ENCODE measurements at places on chromosomes 5 and 9. TPM values are rescaled to one million over a fixed set of nuclear protein-coding genes. Genes with fewer than 3 reads are reported as not detected.

TMEM171 gene
- total RNA-seq = 5.5 TPM

ADAMTSL2 gene
- 0.57 TPM for total RNA-seq

SPATA6L gene
- total RNA-seq = 0.43 TPM

CRB2 gene
- under 0.01 TPM for total RNA-seq

HACD4 gene
- 1.8 TPM for total RNA-seq

ARSB gene
- total RNA-seq = 18.2 TPM

SPOUT1 gene
- total RNA-seq = 11.2 TPM

PCDHA11 gene
- 0.57 TPM for total RNA-seq

CTNND2 gene
- not detected for total RNA-seq

RBM27 gene
- 14.4 TPM for total RNA-seq

SLCO6A1 gene
- total RNA-seq = 0.14 TPM
